ENCODE measurements at places on chromosomes 3 and 15. TPM values are rescaled to one million over a fixed set of nuclear protein-coding genes. Genes with fewer than 3 reads are reported as not detected.

SNURF gene
- 21.7 TPM for total RNA-seq

A4GNT gene
- not detected for total RNA-seq

SYNPR gene
- total RNA-seq: not detected

CDC25A gene
- total RNA-seq: 33.7 TPM

MAPKBP1 gene
- 16.6 TPM for total RNA-seq

ZNF620 gene
- total RNA-seq: 2.9 TPM

FAM81A gene
- not detected for total RNA-seq

CHRNA5 gene
- total RNA-seq: 4.0 TPM

AADACL2 gene
- not detected for total RNA-seq

TUSC7 gene
- total RNA-seq: not detected

ATP2C1 gene
- total RNA-seq: 49.8 TPM

NSMCE3 gene
- total RNA-seq: 7.7 TPM

ERICH6 gene
- total RNA-seq: not detected

SEMA6D gene
- not detected for total RNA-seq

IGDCC3 gene
- not detected for total RNA-seq

GOLGA6L7 gene
- not detected for total RNA-seq

CLDN18 gene
- not detected for total RNA-seq
